Activated CD8-positive, alpha-beta memory T cell treated with anti-CD3 and anti-CD28 coated beads, Interleukin-2, amount 10 ng/mL, durations not matched to agents 7 days and 5 days (primary cell): ENCODE measurements at places on chromosomes 6 and 20.

DNA sequence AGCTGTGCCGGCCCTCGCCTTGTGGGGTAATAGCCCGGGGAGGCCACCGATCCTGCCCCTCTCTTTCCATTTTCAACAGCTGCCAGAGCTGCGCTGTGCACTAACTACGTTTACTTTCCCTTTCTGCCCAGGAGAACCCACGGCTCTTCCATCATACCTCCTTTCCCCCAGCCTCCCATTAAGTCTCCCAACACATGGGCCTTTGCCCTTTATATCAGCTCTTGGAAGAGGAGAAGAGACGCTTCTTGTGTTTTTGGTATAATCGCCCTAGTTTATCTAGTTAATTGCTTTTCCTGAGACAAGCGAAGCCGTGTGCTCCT, 637 bp downstream of the UBR2 start:
- no peak for DNase-seq

- DNase-seq = no peak
These were observed 43.0 kb upstream of the ZBP1 start for GRCh38 chr20:57663241-57663640.

DNA sequence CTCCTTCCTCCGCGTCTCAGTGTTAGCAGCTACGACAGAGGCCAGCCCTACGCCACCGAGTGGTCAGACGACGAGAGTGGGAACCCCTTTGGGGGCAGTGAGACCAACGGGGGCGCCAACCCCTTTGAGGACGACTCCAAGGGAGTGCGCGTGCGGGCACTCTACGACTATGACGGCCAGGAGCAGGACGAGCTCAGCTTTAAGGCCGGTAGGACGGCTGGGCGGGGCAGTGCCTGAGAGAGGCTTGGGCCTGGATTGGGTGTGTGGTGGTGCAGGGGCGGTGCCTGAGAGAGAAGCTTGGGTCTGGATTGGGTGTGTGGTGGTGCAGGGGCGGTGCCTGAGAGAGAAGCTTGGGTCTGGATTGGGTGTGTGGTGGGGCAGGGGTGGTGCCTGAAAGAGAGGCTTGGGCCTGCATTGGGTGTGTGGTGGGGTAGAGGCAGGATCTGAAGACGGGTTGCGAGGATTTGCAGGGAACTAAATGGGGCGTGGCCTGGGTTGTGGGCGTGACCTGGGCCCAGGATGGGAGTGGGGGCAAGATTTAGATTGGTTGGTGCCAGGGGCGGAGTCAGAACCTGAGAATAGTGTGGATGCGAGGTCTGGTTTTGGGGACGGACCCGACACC, 24.4 kb downstream of the SPDEF start:
- DNase-seq = no peak

GRCh38 chr6:18362058-18362561, 25.0 kb upstream of the RNF144B start:
- DNase-seq = no peak

GRCh38 chr20:38564680-38565079, 16.3 kb upstream of the ADIG start:
- no peak for DNase-seq

- no peak for DNase-seq
These were observed 23.1 kb downstream of the DNAH8 start for GRCh38 chr6:38738261-38738660.

- DNase-seq = no peak
These were observed 151.5 kb upstream of the LRFN2 start for GRCh38 chr6:40738551-40739193.

GRCh38 chr20:31839782-31840487, 5.5 kb downstream of the FOXS1 start:
- no peak for DNase-seq

DNA sequence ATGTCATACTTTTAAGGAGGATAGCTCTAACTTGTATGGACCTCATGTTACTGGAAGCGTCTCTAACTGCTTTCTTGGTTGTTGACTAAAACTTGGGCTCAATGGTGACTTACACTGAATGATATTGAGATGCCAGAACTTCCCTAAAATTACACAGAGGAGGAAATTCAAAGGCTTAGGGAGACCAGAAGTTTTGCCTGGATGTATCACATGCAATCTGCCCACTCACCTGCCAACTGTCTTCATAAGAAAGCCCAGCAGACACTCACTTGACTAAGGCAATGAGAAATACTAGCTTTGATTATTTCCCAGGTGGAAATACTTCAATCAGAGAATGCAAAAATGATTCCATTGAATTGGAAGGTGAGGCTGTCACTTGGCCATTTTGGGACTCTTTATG, 51.2 kb upstream of the PDYN start:
- no peak for DNase-seq

DNA sequence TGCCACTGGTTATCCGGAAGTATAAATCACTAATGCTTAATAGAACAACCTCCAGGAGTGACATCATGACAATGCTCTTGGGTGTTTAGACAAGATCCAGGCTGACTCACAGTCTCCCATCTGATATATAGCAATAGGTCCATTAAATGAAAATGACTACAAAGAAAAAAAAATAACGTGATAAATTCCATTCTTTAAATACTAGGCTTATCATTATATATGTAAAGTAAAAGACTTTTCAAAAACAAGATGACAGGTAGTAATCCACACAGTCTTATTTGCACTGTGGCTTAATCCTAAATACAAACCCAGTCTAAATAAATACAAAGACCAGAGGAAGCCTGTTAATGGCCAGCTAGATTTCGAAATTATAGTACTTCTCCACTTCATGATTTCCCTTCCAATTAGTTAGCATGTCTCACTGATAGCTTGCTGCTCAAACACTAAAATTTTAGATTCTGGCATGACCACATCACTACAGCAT, 149.1 kb upstream of the BEND3 start:
- DNase-seq = no peak

DNA sequence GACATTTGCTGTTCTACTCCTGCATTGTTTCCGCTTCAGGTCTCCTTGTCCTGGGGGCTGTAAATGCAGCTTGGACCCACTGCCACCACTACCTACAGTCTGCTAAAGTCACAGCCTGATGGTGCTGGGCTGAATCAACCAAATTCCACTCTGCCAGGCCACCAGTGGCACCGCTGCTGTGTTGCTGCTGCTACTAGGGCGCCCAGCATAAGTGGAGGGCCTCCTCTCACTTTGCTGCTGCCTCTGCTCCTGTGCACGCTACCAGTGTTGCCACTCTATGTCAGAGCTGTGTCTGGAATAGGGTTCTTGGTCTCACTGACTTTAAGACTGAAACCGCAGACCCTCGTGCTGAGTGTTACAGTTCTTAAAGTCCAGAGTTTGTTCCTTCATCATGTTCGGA, 1.4 kb upstream of the SSR1 start:
- DNase-seq = no peak

DNA sequence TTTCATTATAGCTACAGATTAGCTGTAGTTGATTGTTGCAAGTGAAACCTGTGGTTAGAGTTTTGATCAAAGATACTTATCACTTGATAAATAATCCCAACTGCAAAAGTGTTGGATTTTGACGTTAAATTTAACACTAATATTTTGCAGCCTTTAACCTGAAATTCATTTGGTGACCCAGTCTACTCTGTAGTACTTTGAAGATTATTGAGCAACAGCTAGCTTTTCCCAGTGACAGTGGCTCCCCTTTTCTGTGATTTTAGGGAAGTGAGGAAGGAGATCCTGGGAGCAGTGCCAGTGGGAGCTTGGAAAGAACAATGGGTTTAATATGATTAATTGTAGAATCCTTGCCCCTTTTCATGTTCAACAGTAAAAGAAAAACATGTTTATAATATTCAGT, 76.9 kb downstream of the NCOA3 start:
- DNase-seq = no peak

DNA sequence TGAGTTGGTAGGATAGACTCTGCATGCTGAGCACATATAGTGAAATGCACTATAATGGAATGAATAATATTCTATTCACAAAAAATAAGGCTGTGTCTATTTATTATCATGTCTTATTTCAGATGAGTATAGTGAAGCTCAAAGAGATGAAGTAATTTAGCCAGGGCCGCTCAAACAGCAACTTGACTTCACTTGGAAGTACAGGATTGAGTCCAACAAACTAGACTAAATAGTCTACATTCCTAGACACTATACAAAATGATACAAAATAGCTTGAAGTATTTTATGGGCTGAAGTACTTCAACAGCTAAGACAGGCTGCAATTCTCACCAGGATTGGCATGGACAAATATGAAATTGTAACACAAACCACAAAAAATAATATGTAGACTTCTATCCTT, 144.5 kb upstream of the DST start:
- DNase-seq = no peak

- no peak for DNase-seq
These were observed 570 bp upstream of the PLCB4 start for GRCh38 chr20:9068233-9068801.

DNA sequence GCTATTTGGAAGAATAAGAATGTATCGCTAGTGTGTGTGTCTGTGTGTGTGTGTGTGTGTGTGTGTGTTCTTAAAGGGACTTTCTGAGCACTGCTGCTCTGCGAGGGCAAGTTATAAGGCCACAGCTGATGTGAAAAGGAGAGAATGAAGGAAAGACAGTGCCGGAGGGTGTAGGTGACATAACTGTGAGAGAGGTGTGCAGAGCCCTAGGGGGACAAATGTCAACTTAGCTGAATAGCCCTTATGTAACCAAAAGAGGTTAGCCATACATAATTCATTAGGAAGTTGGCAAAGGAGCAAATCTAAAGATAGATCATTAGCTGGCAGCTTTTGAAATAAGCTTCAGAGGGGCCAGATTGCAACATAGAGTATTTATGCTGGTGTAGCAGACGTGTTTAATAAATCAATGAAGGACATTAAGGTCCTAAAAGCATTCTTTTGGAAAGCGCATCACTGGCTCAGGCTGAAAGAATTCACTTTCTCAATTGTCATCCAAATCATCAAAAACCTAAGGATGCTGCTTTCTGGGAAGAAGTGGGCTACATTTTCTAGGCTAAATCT, 81.0 kb downstream of the NDUFAF5 start:
- no peak for DNase-seq

DNA sequence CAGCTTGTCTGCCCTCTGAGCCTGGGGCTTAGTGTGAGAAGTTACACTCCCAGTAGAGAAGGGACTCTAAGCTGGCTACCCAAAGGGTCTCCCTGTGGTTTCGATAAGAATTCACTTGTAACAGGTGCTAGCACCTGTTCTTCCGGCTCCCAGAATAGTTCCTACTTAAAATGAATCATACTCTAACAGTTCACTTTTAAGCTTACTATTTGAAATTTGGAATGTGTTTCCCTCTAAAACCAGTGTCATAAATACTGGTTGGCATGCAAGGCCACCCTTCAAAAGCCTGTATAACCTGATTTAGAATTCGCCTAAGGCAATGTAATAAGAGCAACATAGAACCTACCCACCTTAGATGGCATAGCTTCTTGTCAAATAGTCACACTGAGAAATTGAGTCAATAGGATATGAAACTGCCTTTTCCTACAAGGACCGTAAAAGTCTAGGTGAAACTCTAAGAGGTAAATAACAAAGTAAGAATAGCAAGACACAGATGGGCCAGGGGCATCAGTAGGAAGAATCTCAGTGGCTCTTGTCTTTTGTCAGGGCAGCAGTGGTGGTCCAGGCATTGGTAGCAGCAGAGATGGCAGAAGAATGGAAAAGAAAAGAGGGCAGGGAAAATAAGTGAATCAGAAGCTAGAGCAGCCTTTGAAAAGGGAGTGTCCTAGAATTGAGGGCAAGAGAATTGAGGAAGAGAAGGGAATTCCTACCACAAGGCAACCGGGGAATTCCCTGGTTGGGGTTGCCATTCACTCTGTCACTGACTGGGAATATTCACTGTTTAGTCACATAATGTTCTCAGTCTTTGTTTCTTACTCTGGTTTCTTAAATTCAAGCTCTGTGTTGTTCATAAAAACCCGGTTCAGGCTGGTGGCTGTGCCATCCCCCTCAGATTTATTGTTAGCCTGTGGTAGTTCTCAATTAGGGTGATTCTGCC, 91.5 kb downstream of the HIVEP2 start:
- no peak for DNase-seq

DNA sequence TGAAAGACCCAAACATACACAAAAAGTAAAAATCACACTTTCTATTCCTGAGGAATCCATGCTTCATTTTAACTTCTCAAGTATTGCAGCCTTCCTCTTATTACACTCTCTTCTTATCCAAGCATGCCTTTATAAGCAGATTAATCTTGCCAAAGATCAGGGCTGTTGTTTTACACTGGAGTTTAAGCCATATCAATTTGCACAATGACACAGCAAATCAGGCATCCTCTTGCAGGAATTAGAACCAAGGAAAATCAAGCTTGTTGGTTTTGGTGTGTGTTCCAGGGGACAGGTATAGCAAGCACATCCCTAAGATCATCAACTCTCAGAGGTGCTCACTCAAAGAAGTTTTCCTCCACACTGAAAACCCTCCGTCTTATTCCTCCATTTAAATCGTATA, 69.5 kb downstream of the CYP39A1 start:
- DNase-seq = no peak

GRCh38 chr20:45964006-45964400, 8.0 kb downstream of the ZNF335 start:
- no peak for DNase-seq

GRCh38 chr6:45116714-45117410, 211.3 kb upstream of the RUNX2 start:
- DNase-seq = no peak

GRCh38 chr20:54237116-54237943, 29.4 kb downstream of the PFDN4 start:
- DNase-seq = no peak

GRCh38 chr6:170145272-170145592, 145.6 kb downstream of the DLL1 start:
- no peak for DNase-seq

DNA sequence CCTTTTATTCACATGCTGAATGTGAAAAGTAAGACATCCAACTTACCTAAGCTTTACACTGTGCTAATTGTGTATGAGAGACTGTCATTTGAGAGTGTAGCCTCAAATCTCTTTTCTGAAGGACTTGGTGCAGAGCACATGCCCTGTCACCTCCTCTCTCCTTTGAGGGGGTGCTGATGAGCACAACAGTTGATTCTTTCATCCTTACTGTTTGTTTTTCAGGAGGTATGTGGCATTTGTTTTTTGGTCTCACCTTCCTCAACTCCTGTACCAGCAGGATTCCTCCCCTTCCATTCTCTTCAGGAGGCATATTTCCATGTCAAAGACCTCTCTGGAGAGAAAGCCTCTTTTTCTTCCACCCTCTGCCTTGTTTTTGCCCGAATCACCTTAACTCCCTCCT, 252.6 kb upstream of the CITED2 start:
- no peak for DNase-seq

- no peak for DNase-seq
These were observed 56.6 kb upstream of the CITED2 start for GRCh38 chr6:139430899-139431601.
